ENCODE measurements at places on chromosomes 1 and 21.

GRCh38 chr1:20187813-20188454 is 1.6 kb upstream of the PLA2G2C start:
- DNase-seq = no peak

DNA sequence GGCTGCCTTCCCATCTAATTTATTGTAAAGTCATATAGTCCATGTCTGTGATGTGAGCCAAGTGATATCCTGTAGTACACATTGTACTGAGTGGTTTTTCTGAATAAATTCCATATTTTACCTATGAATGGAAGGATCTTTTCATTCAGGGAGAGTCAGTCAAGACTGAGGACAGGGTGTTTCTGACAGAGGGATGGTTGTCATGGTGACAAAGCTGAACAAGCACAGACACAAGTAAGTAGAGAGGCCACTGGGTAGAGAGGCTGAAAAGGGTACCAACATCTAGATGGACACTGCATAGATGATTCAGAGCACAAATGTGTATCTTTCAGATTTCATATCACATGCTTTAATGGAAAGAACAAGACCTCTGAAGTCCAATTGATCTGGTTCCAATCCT is 22.6 kb upstream of the IL20 start:
- no peak for DNase-seq

GRCh38 chr1:217059401-217059800 is 336.2 kb upstream of the ESRRG start:
- no peak for DNase-seq

DNA sequence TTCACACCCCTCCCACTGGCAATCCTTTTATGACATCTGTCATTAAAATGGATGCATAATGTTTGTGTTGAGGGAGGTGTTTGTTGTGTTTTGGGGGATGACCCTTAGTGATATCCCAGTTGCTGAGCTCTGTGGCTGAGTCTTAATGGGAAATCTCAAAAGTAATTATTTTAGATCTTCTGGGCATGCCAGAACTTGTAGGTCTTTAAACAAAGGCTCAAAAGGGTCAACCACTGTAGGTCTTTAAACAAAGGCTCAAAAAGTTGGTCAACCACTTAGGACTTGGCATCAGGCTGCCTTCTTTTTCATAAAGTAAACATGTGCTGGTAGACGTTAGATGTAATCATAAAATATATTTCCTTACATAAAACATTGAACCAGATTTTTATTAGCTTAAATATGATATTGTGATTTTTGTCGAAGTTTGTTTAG is 78.0 kb downstream of the CDC14A start:
- DNase-seq = no peak

GRCh38 chr1:222079566-222079965 is 337.7 kb upstream of the DUSP10 start:
- no peak for DNase-seq

DNA sequence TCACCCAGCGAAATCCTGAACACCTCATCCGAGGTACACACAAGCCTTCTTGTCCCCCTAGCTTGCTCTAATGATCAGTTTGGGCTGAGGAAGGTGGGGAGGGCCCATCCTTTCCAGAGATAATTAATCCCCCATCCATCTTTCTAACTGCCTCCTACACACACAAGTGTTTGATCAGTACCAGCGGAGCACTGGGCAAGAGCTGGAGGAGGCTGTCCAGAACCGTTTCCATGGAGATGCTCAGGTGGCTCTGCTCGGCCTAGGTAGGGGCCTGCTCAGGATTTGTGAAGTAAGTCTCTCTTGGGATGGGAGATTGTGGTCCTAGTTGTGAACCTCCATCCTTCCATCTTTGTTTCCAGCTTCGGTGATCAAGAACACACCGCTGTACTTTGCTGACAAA is 5.8 kb downstream of the ANXA9 start:
- no peak for DNase-seq

GRCh38 chr1:246155923-246156322 is 351.2 kb downstream of the SMYD3 start:
- DNase-seq = no peak

- no peak for DNase-seq
Observed at GRCh38 chr1:150708595-150708994, 11.6 kb upstream of the GOLPH3L start.

DNA sequence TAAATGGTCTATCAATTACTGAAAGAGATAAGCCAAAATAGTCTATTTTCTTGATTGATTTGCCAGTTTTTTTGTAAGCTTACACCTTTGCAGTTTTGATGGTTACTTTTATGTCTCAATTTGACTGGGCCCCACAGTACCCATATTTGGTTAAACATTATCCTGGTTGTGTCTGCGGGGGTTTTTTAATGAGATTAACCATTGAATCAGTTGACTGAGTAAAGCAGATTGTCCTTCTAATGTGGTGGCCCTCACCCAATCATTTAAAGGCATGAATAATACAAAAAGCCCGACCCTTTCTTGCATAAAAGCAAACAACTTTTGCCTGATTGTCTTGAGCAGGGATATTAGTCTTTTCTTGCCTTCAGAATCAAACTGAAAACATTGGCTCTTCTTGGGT is 650.0 kb upstream of the RGS18 start:
- DNase-seq = no peak

DNA sequence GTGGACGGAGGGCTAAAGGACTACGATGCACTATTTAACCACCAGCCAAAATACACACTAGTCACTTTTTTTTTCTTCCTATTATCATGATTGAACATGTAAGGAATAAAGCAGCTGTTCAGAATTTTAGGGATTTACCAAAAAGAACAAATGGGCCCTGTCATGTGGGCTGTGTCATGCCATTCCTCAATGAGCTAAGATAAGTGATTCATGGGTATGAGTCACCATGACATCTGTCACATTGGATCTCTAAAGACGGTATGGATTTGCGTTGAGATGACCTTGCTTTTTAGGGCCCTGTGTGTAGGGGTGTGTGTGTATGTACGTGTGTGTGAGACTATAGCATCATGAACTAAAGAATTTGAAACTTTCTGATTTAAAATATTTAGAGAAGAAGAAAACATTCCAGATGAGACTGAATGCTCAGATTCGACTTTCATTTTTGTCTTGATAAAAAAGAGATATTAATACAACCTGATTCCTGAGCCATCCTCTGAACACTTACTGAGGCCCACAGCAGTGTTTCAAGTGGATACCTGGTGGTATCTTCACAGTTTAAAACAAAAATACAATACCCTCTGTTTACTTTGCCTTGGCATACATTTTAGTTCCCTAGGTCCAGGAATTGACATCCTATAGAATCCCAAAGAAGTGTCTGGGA is 246.1 kb upstream of the DUSP10 start:
- no peak for DNase-seq

GRCh38 chr1:46719689-46720088 is 775 bp upstream of the EFCAB14 start:
- no peak for DNase-seq

- DNase-seq = no peak
Observed at GRCh38 chr1:85093644-85094043, 45.3 kb upstream of the MCOLN3 start.

DNA sequence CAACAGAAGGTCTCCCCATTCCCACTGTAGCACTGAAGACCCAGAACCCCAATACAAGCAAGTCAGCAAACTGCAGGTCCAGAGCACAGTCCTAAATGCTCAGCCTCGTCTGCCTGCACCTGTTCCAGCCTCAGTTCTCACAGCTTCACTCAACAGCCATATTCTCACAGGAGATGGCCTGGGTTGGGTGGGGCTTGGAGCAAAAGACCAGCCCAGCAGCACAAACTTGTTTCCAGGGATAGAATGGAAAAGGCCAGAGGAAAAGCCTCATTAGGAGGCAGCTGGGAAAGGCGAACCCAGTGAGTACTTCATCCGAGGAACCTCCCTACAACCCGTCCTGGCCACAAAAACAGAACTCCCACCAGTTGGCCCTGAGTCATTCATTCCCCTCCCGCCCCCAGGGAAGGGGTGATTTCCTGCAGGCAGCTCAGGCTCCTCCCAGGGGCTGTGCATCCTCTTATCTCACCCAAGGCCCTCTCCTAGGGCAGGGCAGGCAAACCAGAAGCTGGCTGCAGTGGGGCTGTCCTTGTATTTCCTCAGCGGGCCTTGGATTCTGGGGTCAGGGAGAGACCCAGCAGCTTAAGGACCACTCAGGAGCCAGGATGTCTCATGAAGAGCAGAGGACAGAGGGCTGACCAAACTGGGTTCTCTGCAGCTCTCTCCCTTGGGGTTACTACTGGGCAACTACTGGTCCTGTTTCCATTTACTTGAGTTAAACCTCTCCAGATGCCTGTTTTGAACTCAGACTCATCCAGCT is 7.4 kb upstream of the MPL start:
- no peak for DNase-seq

- DNase-seq = peak; percentile 26
Observed at GRCh38 chr1:246787781-246788513, 63.7 kb downstream of the SCCPDH start.

DNA sequence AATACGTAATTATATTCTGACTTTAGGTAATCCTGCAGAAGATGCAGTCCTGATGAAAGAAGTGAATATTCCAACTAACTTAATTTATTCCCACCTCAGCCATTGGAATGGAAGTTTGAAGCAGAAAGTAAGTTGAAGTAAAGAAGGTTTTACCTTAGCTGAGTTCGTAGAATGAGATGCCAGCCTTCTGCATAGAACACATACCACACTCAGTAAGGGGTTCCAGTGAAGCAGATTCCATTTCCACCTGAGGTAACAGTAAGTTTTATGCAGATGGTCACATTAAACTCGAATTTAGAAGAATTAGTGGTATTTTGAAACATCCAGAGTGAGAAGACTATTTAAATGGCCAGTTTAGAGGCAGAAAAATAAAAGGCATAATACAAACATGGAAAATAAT is 20.2 kb downstream of the RBM11 start:
- DNase-seq = no peak

DNA sequence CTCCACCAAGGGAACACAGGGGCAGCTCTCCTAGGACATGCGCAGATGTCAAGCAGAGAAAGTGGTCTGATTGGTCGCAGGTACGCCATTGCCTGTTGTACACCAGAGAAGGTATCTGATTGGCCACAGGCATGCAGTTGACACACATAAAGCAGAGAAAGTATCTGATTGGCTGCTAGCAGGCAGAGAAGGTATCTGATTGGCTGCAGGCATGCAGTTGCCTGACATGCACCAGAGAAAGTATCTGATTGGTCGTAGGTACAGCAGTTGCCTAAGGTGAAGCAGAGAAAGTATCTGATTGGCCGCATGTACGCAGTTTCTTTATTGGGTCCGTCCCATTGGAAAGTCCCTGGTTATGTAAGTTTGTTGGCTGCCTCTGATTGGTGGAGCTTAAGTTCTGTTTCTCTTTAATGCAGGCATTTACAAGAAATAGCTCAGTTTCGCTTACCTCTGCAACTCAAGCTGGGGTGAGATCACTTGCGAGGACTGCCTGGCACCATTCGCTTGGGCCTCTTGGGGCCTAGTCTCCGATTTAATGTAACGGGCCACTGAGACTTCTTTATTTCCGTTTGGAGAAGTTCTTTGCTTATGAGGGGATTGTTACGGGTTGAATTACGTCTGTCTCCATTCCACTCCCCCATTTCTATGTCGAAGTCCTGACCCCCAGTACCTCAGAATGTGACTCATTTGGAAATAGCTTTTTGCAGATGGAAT is 74.2 kb downstream of the SIK1 start:
- no peak for DNase-seq

DNA sequence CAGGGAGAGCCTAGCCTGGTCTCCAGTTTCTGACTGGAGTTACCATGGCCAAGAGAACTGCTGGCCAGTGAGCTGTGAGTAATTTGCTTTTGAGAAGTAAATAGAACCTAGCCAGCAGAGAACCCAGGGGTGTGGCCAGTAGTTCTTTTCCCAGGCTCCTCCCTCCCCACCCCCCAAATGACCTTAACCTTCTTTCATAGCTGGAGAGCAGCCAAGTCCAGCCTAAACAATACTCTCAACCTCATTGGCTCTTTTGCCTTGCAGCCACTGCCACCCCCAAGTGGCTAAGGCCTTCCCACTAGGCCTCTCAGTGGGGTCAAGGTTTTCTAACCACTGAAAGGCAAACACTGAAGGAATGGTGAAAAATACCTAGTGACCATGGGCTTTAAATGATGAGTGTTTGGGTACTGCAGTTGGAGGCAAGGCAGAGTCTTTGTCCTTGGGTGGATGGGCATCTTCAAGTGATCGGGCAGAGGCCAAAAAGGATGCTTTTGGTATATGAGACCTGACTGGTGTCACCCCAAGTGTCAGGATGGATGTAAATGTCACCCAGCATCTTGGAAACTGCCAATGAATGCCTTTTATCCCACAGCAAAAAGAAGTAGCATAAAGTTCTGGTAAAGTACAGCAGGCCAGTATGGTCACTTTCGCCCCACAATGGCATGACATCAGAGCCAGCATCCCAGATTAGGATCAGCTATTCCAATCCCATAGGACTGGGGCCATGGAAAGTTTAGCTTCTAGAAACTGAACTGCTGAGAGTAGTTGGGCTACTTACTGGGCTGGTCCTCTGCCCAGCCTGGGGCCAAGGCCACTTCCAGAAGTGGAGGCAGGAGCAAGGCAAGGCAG is 3.5 kb upstream of the PIGV start:
- no peak for DNase-seq

- peak; percentile 14 for DNase-seq
Observed at GRCh38 chr1:91400133-91400725, 4.4 kb downstream of the HFM1 start.

- DNase-seq = peak; percentile 45
Observed at GRCh38 chr1:18079941-18080735, 27.5 kb upstream of the IGSF21 start.

- no peak for DNase-seq
Observed at GRCh38 chr1:164914208-164914607, 355.2 kb downstream of the PBX1 start.

- DNase-seq = peak; percentile 73
Observed at GRCh38 chr21:37338671-37339551, 27.7 kb upstream of the DYRK1A start.

DNA sequence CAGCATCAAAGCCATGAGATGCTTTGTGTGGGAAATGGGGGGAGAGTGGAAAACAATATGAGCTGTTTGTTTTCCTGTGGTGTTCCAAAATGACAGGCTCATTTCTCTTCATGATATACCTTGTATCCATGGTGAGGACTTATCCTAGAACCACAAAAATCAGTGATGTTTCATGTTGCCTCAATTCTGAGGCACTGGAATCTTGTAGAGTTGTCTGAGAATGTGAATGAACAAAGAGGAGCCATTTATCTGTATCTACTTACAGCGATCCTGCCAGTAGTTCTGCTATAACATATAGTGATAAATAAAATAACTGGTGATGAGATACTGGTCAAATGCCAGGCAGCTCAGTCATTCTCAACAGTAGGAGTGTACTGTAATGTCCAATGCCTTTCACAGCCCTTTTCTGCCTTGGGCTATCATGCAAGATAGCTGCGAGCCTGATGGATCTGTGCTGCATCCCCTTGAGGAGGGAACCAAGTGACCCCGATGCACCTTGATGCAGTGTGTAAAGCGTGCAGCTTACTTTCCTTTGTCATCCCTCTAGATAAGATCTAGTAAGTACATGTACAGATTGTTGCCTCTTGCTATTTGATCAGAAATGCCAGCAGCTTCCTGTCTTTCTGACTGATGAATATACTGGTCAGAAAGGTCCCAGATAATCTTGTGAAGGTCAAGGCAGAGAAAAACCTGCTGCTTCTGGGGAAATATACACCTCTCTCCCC is 52.8 kb downstream of the SLC44A3 start:
- no peak for DNase-seq

GRCh38 chr21:31623664-31624063 is 35.8 kb upstream of the SOD1 start:
- no peak for DNase-seq
